ENCODE measurements at places on chromosomes 16 and 17.

DNA sequence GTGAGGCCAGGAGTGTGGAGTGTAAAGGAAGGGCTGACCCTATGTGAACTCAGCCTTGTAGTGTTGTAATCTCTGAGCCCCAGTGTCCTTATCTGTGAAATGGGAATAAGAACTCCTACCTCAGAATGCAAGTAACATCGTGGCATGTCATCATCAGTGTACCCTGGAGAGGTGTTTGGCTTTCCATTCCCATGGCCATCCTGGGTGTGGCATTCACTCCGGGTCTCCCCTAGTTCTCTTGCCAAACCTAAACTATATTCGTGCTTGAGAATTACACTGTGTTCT is 1.9 kb downstream of the NXPH3 start:
- no peak for DNase-seq

- DNase-seq, result no peak
Measured at GRCh38 chr16:23990507-23990906, 154.7 kb downstream of the PRKCB start.

DNA sequence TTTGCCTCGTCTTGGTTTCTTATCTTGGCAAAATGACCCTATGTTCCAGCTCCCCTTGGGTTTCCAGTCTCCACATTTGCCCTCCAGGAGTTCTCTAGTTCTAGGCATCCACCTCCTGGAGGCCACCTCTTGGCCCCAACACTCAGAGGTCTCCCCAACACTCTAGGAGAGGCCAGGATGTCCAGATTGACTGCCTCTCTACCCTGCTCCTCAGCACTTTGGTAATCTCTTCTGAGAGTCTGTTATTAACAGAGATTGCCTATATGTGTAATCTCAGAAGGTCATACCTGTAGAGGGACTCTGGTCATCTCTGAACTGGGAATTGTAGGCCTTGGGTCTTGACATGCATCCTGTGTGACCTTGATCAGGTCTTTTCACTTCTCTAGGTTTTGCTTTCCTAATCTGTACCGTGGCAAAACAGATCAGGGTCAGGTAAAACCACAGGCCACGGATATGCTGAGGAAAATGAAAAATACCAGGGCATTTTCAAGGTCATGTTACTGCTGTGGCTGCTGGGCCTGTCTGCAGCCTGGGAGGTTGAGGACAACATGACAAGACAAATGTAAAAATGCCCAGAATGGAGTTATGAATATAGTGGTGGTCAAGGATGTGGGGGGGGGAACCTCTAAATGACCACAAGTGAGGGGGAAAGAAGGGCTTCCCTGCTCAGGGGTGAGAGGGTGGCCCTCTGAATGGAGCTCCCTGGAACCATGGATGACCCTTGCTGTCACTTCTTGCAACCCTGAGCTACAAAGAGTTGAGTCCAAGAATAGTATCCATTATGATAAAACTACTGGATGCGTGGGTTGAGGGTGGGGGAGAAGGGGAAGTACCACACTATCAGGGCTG is 5.0 kb upstream of the CCL4L2 start:
- no peak for DNase-seq

DNA sequence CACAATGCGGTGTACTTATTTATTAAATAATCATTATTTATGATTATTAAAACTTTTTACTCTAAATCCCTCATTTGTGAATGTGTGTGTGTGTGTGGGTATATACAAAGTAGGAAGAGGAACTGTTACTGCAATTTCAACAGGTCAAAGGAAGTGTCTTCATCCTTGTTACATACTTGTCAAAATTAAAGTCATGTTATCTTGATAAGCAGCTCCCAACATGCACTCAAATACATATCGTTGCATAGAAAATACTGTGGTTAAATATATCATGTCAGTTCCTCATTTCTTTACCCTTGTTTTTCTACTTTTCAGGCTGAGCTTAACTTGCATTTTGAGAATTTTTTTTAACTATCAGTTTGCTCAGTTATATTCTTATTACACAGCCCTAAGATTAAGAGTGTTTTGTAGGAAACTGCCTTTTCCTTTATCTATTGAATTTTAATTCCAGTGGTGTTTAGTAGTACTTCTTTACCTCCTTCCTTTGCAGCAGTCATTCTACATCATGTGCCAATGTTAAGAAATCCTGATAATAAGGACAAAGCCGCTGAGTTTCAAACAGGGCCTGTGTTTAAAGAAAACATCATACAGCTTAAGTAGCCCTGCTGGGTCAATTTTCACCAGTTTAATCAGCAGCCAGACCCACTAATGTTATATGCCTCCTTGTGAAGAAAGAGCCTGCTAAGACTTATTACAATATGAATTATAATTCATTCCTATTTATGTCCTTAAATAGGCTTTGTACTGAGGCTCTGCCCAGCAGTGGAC is 7.2 kb downstream of the EFCAB5 start:
- no peak for DNase-seq

DNA sequence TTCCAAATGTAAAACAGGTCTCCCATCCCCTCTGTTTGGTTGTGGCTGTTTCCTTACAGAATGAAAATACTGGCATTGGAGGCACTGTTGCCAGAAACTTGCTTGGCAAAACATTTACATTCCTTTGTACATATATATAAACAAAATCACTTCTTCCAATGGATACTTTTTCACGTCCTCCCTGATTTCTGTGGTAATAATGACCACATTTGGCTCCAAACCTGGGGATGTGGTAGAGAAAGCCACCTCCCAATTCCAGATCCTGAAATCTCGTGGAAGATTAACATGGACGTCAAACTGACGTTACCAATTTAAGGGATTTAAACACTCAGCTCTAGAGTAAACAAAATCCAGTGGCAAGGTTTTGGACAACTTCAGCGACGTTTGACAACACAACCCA is 370.8 kb upstream of the ZFHX3 start:
- DNase-seq, result no peak

- DNase-seq, result no peak
Measured at GRCh38 chr17:58760248-58760647, 4.6 kb downstream of the PPM1E start.

DNA sequence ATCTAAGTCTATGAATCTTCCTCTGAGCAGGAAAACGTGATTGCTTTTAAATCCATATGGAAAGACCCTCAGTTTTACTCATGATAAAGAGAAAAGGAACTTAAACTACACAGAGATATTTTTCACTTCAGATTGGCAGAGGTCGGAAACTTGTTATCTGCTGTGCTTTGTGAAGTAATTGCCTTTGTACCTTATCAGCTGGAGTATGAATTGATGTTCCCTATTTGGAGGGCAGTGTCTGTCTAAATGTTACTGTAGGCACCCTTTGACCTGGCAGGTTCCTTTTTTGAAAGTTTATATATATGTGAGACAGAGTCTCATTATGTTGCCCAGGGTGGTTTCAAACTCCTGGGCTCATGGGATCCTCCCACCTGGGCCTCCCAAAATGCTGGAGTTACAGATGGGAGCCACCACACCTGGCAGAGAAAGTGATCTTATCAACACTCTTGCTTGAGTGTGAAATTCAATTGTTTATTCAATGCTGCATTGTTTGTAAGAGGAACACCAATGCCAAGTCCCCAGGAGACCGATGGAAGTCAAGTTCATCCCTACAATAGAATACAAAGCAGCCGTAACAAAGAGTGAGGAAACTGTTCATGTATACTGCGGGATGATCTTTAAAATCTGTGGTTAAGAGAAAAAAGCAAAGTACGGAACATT is 52.3 kb downstream of the ABCC1 start:
- no peak for DNase-seq

GRCh38 chr16:50040018-50040417 is 15.0 kb downstream of the CNEP1R1 start:
- no peak for DNase-seq

DNA sequence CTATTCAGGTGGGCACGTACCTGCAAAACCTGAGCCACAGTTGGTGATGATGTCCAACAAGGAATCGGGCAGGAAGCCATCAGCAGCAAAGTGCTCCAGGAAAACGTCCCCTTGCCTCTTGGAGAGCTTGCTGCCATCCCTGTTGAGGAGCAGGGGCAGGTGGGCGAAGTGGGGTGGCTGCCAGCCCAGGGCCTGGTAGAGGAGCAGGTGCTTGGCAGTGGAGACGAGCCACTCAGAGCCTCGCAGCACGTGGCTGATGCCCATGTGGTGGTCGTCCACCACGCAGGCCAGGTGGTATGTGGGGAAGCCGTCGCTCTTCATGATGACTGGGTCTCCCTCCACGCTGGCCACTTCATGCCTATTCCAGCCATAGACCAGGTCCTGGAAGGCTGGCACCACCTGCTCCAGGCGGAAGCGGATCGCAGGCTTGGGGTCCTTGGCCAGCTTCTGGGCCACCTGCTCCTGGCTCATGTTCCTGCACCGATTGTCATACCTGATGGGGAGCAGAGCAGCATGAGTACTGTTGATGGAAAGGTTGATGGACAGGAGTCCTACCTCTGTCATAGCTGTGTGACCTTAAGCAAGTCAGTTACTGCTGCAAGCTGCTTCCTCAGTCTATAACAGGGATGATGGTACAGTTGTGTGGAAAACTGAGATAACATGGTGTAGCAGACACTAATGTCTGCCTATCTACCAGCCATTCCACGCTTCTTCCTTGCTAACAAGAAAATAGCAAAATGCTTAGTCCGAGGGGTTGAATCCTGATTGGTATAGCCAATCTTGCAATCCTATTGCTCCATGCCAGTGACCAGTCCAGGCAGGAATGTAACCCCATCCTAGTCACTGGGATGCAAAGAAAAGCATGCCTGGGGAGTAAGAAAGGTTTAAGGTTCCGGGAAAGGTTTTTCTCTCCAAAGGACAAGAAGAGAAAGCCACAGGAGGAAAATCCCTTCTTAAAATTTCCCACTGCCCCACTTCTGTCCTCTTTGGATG is 22.0 kb downstream of the EARS2 start:
- no peak for DNase-seq

DNA sequence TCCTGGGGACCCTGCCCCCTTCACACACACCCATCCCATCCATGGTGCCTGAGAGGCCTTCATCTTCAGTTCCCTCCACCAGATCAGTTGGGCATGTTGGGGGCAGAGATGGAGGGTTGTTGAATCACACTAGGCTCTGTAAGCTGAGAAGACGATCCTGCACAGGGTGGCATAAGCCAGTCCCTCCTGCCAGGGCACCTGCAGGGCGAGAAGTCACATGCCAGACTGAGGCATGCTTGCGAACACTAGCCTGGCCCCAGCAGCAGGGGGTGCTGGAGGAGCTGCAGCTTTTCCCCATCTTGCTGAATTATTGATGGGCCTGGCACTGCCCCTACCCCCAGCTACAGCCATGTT is 6.1 kb upstream of the TBX2 start:
- no peak for DNase-seq

DNA sequence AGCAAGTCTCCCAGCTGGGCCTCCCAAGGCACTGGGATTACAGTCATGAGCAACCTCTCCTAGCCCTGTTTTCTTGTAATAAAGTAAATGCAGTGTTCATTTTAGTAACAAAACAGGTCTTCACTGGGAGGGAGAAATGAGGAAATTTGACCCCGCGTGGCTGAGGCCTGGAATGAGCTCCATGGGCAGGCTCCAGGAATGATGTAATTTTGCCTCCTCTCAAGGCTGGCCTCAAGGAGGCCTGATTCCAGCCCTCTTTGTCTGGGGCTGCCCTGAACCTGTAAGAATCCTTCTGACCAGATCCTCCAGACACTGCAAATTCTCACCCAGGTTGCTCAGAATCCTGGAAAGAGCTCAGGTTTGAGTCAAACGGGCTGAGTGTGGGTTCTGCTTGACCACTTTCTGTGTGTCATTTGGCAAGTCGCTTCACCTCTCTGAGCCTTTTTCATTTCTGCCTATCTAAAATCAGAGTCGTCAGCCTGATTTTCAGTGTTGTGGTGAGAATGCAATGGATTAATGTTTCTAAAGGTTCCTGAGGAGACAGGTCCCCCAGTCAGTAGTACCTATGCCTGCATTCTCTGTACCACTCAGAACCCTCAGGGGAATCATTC is 57.1 kb downstream of the RAB11FIP4 start:
- DNase-seq, result no peak

GRCh38 chr16:57341441-57342303 is 16.9 kb upstream of the CCL22 start:
- DNase-seq, result no peak

- no peak for DNase-seq
Measured at GRCh38 chr16:86510465-86511261, at the start of gene FOXF1. Gene FOXF1, plus strand, starts transcription at chr16:86510527. Its CDS starts 43 bp downstream, at chr16:86510570.

DNA sequence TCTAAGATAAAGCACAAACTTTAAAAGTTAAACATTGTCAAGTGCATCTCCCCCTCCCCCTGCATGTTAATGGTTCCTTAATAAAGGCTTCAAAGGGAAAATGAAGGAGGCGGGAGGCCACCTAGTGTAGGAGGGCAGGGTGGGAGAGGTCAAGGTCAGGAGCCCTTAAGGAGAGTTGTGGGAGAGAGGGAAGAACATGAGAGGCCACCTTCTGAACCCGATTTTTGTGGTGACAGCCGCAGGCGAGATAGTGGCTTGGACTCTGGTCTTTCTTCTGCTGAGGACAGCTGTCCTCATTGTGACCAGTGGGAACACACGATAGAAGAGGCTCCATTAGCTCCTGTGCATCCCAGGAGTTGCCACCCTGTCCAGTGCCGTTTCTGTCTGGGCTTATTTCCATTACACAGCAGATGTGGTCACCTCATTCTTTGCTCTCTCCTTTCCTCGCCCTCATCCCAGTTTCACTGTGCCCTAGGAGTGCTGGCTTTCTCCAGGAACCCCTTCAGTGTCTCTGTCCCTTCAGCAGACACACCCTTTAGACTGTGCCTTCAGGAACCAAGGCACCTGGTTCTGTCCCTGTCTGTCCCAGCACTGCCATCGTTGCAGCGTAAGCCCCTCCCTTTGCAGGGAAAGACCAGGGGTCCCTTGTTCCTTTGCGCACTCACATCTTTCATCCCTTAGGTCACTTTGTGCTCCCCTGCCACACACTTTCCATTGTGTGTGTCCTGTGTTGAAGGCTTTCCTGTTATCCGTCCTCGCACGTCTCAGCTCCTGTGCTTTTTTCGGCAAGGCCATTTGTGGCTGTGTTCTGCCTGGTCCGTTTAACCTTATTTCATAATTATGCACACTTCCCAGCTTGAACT is 7.5 kb downstream of the SEC14L1 start:
- no peak for DNase-seq

DNA sequence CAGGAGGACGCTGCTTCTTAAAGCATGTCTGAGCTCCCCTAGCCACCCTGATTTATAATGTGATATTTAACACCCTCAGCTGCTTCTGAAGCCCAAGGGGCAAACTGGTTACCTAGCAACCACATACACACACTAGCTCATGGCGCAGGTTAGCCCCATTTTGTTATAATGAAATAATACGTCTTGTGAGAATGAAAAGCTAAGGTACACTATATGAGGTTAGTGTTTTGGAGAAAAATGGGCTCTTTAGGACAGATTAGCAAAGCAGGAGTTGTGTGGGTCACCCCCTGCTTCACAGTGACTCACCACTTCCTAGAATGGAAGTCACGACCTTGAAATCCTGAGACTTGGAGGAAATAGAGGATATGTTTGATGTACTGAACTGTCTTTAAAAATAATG is 404.8 kb upstream of the HSBP1 start:
- no peak for DNase-seq

GRCh38 chr17:7186241-7186640 is 7.1 kb upstream of the ASGR1 start:
- DNase-seq, result no peak

- DNase-seq, result no peak
Measured at GRCh38 chr16:11235703-11235991, 20.4 kb downstream of the SOCS1 start.

Data from activated T-helper 9 cell treated with anti-CD3 and anti-CD28 coated beads, Interleukin-2, amount 50 U/mL, for 16 hours (primary cell).